ENCODE measurements at places on chromosomes 6 and 20.

- DNase-seq: no peak
These were observed 38.7 kb upstream of the ZBP1 start for GRCh38 chr20:57658833-57659516.

DNA sequence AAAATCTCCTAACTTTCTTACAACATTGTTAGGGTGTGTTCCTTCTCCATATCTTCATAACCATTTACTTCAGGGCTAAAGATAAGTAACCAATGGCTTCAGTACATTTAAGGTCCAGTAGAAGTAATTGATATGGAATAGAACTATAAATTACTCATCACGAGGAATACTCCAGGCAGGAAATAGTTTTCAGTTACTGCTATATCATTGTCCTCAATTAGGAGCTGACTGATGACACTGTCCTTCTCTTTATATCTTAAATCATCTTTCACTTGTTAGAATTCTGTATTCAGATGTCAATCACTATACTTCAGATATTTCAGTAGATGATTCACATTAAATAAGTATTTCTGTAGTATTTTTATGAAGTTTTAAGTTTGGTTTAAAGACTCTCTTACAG lies 88.4 kb downstream of the COL19A1 start:
- no peak for DNase-seq

- no peak for DNase-seq
These were observed 91.2 kb downstream of the RALGAPA2 start for GRCh38 chr20:20621195-20621594.

DNA sequence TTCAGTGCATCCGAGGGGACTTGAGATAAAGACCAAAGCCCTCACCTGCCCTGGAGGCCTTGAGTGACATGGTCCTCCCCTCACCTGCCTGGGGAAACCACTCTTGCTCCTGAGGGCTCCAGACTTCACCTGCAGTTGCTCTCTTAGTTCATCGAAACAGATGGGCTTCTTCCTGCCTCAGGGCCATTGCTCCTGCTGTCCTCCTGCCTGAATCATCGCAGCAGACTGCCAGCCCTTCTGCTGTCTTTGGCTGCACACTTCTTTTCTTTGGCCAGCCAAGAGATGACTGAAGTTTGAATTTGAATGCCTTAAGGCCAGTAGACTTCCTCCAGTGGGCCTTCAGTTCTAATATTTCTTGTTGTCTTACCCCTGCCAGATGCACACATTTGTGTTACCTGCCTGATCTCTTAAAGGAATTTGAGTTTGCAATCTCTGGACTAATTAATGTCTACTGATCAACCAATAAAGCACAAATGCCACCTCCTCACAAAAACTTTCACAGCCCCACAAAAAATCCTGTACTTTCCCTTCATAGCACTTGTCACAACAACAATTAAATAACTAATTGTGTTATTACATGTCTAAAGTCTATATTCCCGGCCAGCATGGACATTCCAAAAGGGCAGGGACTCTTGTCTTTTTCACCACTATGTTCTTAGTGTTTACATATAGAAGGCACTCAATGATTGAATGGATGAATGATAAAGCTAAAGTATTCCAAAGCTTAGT lies 56.7 kb upstream of the SGK1 start:
- DNase-seq: no peak

- DNase-seq: no peak
These were observed 105.4 kb downstream of the OGFRL1 start for GRCh38 chr6:71393981-71394432.

DNA sequence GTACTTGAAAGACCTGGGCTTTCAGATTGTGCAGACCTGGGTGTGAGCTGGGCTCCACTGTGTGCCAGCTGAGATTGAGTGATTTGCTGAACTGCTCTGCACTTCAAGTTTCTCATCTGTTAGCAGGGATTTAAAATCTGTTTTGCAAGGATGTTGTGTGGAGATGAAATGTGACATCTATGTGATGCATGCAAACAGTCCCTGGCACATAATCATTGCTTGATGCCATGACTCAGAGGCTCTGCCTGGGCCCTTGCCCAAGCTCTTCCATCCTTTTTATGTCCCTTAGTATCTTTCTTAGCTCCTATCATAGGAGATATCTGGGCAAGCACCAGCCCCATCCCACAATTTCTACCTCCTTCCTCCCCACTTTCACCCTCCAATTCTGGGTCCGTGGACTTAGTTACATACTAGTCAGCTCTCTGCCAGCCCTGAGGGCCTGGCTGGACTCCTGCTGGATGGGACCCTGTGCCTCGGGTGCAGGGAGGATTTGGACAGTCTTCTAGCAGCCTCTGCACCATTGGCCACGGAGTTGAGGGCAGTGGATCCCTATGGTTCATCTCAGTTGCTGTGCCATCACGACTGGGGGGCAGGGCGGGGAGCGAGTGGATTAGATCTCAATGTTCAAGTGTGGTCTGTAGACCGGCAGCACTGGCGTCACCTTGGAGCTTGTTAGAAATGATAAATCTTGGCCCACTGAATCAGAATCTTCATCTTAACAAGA lies 103.6 kb downstream of the MAP3K7 start:
- DNase-seq: no peak

GRCh38 chr6:158389193-158389919 lies 77.1 kb downstream of the TULP4 start:
- DNase-seq: no peak

GRCh38 chr6:167210375-167211294 lies 52.9 kb upstream of the GPR31 start:
- no peak for DNase-seq

- peak; percentile 18 for DNase-seq
These were observed 92.4 kb downstream of the NCR2 start for GRCh38 chr6:41427642-41428335.

DNA sequence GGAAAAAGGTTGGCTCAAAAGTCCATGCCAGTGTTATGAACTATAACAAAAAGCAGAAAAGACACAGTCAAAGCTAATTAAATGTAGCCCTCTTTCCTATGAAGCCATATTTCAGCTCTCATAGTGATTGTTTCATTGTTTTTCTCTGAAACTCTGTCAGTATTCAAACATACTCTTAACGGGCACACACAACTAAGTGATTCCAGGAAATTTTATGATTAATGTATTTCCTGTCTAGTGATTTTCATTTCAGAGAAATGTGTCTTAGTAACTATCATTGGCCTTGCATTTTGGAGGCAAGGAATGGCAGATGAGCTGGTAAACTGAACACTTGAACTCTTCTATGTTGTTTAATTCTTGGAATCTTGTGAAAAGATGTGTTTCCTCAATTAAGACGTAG lies 68.0 kb downstream of the CLVS2 start:
- DNase-seq: no peak

DNA sequence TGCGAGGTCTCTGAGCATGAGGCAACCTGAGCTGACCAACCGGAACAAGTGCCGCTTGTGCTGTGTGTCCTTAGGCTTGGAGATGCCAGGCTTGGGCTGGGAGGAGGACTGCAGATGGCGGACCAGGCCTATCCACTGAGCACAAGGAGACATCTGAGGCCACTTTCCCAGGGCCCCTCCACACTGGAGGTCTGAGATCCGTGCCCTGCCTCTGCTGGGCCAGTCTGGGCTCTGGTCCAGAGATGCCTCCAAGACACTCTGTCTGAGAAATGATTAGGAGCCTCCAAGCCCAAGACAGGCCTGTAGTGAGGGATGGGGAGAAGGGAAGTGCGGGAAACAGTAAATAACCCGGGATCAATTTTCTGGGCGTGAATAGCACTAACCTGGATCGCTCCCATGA lies 3.0 kb upstream of the MLN start:
- DNase-seq: no peak

DNA sequence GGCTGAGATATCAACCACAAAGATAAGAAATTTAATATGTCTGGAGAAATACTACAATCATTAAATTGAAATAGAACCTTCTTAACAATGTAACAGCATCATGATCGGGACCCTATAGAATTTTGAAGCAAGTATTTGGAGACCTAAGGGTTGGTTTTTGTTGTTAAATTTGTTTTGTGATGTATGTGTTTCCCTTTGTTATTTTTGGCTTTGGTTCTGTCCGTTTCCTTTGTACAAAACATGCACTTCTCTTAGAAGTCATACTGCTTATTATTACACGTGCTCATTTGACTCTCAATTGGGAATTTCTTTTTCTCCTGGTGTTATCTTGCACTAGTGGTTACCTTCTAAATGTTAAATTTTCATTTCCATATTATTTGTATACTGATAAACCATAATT lies 4.0 kb upstream of the PLN start:
- DNase-seq: no peak

GRCh38 chr20:19251958-19252357 lies 39.5 kb downstream of the SLC24A3 start:
- DNase-seq: no peak

- DNase-seq: no peak
These were observed 8.4 kb upstream of the EPB41L1 start for GRCh38 chr20:36145877-36146707.

- no peak for DNase-seq
These were observed 9.5 kb downstream of the OVOL2 start for GRCh38 chr20:18048176-18048575.

- DNase-seq: no peak
These were observed 299.1 kb downstream of the EPHA7 start for GRCh38 chr6:93120154-93120742.

GRCh38 chr6:137031122-137031521 lies 13.6 kb downstream of the IL20RA start:
- DNase-seq: no peak

- no peak for DNase-seq
These were observed 331.5 kb downstream of the SYNE1 start for GRCh38 chr6:152305672-152306071.

DNA sequence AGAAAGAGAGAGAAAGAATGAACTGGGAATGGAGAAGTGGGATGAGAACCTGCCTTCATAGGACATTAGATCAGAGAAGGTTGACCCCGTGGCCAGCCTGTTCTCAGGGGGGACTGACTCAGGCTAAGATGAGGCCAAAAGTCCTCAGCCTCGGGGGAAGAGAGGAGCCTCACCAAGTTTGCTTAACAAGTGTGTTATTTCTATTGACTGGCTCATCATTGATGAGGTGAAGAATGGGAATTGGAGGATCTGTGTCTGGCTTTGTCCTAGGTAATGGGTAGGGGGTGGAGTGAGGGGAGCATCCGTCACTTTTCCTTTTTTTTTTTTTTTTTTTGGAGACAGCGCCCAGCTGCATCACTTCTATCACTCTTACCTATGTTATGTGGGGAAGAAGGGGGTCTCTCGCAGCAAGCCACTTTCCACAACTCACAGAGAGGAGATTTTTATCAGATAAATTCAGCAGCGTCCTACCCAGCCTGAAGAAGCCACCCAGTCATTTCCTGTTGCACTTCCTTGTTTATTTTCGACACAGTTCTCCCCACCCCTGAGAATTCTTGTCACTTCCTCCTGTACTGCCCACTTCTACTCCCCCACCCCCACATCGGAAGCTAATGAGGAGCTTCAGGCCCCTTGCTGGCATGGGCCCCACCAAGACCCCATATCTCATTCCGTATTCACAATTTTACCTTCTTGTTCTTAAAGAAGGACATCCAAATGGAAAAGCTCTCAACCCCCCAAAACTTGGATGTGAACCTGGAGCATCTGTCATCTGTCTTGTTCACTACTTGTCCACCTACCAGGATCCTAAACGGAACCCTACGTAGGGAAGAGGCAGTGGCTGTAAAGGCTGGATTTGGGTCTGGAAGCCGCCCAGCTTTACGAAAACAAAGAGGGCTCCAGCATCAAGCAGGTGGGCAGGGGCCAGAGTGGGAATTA lies 2.8 kb upstream of the RNASET2 start:
- peak; percentile 73 for DNase-seq

- DNase-seq: no peak
These were observed 449.8 kb downstream of the ADGRB3 start for GRCh38 chr6:69084746-69085335.

DNA sequence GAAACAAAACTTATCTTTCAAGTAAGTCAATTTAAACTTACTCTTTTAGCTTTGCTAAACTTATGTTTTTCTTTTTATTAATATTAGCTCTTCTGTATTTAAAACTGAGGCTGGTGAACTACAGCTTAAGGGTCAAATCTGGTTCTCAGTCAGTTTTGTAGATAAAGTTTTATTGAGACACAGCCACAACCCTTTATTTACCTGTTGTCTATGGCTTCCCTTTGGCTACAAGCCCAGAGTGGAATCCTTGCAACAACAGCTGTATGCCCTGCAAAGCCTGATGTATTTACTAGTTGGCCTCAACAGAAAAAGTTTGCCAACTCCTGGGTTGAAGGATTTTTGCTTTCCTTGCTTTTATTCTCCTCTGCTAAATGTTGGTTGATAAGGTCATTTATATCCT lies 491.4 kb upstream of the RNF217 start:
- no peak for DNase-seq

GRCh38 chr20:63212393-63212730 lies 3.6 kb downstream of the YTHDF1 start:
- no peak for DNase-seq

GRCh38 chr6:119285908-119286625 lies 63.5 kb downstream of the MAN1A1 start:
- DNase-seq: no peak

DNA sequence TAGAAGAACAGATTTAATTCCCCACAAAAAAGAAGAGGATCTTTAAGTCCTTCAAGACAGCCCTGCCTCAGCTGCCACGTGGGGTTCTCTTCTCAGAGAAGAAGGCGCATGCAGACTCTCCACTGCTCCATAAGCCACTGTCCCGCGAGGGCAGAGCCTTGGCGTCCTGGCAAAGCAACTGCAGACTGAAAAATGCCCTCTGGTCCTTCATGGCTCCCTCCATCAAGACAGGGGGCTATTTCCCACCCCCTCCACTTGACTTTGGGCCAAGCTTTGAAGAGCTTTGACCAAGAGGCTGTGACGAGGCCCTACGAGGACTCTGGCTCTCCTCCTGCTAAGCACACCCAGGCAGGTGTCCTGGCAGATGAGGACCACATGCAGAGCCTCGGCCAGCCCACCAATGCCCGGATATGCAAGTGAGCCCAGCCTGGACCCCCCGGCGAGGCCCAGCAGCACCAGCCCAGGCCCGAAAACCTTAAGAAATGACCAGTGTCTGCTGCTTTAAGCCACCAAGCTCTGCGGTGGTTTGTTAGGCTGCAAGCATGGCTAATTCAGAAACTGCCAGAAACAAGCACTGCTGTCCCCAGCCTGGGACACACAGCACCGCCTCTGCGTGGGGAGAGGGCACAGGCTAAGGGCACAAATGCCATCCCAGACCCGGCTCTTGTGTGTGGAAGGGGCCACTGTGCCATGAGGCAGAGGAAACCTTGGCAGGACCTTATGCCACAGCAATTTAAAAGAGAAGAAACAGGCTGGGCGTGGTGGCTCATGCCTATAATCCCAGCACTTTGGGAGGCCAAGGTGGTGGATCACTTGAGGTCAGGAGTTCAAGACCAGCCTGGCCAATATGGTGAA lies 16.1 kb downstream of the GMEB2 start:
- peak; percentile 10 for DNase-seq

DNA sequence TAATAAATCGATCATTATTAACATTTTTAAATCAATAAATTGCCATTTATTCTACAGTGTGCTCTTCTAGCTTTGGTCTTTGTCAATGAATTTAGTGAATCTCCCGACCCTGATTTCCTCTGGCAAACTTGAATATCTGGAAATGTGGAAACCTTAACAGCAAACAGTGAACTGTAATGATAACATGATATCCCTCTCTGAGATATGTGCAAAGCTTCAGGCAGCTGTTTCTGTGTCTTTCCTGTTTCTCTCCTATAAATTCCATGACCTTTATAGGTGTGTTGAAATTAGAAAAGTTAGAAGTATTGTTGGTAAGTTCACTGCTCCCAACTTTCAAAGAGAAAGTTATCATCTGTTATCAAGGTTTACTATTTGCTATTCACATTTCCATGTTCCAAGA lies 218.8 kb upstream of the RNF217 start:
- DNase-seq: no peak

GRCh38 chr6:113289166-113289565 lies 568.0 kb upstream of the MARCKS start:
- no peak for DNase-seq

Measured in common myeloid progenitor, CD34-positive (primary cell).